DMS 273 treated with DMSO at 0.1 percent for 48 hours (cell line): ENCODE measurements at places on chromosomes 7 and 10.

DNA sequence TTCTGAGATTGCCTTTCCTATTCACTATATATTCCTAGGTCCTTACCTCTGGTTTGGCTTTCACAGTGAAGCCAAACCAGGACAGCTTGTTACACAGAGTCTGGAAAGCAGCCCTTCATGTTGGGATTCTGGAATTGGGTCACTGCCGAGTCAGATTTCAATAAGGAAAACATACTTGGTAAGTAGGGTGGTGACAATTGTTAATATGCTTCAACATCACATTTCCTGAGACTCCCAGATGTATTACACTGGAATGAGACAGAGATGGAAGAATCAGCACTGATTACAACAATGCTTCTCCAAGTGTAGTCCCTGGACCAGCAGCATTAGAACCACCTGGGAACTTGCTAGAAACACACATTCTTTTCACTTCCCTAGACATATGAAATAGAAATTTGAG is 268.9 kb upstream of the SEMA3C start:
- DNase-seq: no peak

GRCh38 chr7:121178869-121179497 is 149.8 kb upstream of the WNT16 start:
- DNase-seq: no peak

DNA sequence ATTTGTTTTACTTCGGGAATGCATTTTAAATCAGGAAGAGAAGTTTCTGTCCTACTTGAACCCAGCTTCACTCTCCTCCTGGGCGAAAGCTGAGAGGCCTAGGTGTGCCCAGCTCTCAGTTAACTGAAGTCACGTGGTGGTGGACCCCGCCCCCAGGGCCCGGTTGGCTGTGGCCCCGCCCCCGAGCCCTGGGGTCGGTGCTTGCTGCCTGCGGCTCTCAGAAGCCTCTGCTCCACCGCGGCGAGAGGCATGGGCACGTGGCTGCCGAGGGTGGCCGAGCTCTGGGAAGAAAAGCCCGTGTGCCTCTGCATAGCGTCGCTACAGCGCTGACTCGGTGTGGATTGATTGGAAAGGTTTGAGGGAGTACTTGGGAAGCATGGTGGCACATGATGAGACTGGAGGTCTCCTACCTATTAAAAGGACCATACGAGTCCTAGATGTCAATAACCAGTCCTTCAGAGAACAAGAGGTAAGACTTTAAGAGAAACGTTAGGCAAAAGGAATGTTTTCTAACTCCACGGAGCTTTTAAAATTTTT is 34.1 kb downstream of the NET1 start:
- peak; percentile 68 for DNase-seq

DNA sequence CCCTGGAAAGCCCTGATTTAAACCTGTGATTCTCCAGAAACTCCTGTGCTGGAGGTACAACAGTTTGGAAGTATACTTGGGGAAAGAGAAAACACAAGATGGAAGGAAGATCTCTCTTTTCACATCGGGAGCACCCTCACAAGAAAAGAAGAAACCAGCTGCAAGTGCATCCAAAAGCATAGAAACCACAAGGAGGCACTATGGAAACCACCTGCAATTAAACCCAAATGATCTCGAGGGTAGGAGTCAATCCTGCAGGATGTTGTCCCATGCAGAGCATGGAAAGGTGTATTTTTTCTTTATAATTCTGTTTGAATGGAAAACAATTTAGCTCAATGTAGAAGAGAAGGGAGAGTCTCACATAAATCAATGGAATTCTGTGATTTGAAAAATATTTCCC is 210.5 kb downstream of the TWIST1 start:
- no peak for DNase-seq

DNA sequence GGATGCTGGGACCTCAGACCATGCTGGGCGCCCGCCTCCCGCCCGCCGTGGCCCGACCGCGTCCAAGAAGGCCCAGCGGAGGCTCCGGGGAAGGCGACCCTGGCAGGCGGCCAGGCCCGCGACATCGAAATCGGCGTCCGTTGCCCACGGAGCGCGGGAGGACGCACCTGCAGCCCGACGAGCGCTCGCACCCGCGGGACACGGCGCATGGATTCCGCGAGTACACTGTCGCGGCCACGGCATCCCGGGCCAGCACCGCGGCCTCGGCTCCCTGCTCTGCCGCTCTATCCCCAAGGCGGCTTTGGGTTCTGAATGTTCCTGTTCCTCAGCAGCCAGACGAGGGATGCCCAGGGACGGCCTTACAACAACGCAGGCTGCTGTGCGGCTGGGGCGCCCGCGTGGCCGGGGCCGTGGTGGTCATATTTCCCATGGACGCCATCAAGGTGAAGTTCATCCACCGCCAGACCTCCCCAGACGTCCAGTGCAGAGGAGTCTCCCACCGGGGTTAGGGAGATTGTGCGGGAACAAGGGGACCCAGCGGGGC is 67.5 kb upstream of the ZNF722 start:
- no peak for DNase-seq

DNA sequence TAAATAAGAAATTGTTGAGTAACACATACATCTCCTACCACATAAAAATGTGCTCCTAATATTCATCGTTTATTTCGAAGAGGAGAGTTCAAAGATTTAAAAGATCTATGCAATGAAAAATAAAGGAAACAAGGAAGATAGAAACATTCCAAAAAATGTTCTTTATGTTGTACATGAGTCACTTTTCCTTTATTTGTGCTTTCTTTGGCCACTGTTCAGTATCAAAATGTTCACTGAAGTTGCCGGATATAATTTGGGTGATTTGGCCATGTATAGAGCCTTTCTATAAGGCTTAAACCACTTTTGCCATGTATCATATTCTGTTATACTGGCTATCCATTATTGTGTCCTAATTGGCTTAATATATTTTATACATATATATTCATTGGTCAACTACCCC is 62.9 kb upstream of the PRR15 start:
- no peak for DNase-seq

GRCh38 chr10:51602326-51602725 is 97.1 kb downstream of the CSTF2T start:
- DNase-seq: no peak

DNA sequence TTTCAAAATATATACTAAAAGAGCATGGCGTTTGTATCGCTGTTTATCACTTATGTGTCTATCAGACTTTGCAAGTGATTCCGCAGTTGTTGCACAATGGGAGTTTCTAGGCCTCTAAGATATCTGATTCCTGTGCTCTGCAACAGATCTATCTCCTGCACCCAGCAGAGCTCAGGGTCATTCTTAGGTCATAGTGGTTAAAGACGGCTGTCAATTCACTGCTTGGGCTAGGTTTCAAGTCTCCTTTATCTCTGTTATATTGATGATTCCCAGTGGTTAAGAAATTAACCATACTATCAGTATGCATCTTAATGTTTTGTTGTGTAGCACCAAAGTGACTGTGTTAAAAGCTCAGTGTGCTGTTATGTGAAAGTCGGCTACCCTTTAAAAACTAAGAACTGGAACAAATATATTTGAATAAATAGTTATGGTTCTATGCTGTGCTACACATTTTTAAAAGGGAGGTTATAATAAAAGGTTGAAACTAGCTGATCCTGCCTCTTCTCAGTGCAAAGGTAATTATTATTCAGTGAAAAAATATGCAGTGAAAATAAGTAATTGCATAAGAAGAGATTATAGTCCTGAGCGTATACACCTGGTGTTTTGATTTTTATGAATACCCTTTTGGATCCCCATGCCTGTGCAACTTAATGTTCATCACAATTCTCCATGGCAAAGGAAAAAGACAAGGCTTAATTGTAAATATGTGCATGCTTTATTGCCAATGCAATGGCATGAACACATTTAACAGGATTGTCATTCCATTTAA is 24.0 kb downstream of the HOXA1 start:
- no peak for DNase-seq

- DNase-seq: no peak
Observed at GRCh38 chr7:16918288-16918895, 36.6 kb upstream of the AGR3 start.

GRCh38 chr10:59905066-59905730 is 1.2 kb downstream of the CCDC6 start:
- no peak for DNase-seq

- DNase-seq: no peak
Observed at GRCh38 chr7:2163600-2164555, 68.9 kb downstream of the MAD1L1 start.

GRCh38 chr10:26579256-26580063 is 118.0 kb upstream of the PDSS1 start:
- DNase-seq: no peak

DNA sequence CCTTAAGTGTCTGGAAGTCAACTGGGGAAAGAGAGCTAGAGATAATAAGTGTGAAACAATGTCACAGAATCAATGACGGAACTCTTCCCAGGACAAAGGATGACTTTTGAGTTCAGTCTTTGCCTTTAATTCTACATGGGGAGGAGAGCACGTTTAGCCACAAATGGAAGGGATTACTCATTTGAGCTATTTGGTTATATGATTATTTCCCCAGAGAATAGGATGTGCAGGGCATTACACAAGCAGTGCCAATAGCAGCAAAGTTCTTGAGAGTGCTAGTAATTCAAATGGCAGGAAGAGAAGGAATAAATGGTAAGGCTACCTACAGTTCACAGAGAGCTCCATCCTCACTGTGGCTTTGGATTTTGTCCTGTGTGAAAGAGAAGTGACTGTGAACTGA is 6.0 kb downstream of the EGFR start:
- no peak for DNase-seq

GRCh38 chr10:30002426-30003266 is 56.7 kb downstream of the JCAD start:
- no peak for DNase-seq

DNA sequence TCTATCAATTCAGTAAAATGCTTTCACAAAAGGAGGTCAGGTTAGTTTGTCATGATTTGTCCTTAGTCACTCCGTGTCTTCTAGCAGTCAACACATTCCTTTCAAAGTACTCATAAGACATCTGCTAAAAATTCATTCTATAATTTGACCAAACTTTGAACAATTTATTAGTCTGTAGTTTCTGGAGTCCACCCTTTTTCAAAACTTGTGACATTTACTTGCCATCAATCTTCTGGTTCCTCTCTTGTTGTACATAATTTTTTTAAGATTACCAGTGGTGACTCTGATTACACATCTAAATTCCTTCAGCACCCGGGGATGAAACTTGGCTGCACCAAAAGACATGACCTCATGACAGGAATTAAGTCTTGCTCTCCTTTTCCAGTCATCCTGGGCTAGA is 130.1 kb downstream of the NEBL start:
- DNase-seq: no peak

- DNase-seq: peak; percentile 33
Observed at GRCh38 chr7:36440880-36441279, 51.2 kb downstream of the ANLN start.

DNA sequence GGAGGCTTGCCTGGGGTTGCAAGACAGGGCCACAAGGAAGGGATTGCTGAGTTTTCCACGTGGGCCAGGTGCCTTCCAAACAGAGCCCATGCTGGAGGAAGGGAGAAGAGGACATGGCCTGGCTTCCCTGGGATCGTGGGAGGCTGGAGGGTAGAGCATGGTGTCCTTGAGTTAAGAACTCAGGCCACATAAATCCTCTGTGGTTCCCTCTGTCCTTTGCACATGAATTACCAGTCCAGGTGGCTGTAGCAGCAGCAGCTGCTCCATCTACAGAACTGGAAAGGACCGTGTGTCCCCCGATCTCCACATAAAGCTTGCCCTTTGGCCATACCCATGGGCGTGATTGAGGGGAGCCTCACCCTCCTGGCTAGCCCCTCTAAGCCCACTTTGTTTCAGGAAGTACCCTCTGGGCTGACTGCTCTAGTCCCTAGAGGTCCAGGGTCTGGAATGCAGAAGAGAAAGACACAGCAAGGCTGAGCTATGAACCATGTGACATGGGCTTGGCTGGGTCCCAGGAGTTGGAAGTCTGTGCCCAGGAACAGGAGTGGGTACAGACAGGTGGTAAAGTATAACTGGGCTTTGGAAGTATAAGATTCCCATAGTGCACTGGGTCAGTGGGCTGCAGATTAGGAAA is 84.9 kb downstream of the C10orf105 start:
- DNase-seq: no peak

DNA sequence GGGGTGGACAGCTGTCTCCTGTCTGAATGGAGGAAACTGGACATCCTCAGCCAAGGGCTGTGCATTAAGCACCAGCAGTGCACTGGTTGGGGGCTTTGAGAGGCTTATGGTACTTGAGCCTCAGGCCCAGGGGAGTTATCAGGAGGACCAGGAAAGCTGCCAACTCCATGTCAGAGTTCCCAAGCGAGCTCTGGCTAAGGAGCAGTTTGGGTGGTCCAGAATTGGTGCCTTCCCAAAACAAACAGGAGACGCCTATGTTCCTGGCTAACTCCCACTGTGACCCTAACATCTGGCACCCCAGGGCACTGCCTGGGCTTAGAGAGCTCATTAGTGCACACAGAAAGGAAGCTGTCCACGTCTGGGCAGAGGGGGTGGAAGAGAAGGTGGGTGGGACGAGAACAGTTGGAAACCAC is 408.6 kb upstream of the NPVF start:
- DNase-seq: peak; percentile 63

GRCh38 chr7:47950714-47951113 is 2.4 kb upstream of the PKD1L1 start:
- DNase-seq: no peak

DNA sequence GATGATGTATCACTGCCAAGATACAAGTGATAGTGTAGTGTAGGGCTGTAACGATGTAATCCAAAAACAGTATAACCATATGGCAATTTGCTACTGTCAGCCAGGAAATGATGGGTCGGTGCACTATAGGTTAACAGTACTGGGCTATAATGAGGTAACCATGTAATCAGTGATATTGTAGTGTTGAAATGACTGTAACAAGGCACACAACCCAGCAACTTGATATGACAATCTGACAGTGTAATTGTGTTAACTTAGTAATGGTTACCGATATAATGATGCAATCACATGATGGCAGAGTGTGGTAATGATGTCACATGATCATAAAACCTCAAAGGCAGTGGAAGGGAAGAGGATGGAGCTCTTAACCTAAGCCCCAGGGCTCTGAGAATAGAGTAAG is 73.8 kb upstream of the SLF2 start:
- no peak for DNase-seq

- DNase-seq: no peak
Observed at GRCh38 chr7:139808427-139808826, 20.6 kb upstream of the TBXAS1 start.

DNA sequence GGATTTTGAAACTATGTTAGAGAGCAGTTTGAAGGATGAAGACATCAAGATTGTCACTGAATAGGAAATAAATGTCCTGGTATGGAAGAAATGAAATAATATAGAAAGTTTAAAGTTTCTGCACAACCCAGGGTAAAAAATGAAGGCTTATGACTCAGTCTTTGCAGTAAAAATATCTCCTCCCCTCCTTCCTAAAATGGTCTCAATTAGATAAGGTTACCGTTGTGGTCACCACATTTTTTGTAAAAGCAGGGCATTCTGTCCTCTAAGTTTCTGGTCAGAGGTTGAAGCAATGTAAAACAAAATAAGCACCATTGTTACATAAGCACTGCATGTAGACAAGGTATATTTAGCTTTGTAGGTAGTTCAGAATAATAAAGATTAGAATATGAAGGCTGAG is 403.5 kb downstream of the SUGCT start:
- no peak for DNase-seq

DNA sequence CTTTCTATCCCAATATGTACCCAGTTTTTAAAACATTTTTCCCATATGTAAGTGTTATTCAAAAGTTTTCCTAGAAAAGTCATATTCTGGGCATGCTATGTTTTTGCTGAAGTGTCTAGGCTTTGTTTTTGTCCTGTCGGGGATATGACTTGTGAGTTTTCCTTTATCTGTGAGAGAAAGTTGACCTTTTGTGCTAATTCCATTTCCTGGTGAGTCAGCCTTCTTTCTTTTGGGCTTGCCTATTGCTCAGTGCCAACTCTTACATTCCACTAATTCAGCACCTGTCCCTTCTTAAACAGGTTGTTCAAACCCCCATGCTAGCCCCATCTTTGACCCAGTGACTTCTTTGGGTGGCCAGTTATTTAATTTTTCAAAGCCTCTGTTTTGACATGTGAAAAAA is 146.2 kb downstream of the AHR start:
- DNase-seq: no peak
